Effector CD8-positive, alpha-beta T cell (primary cell): ENCODE measurements at places on chromosomes 12 and 14.
A peak's percentile ranks its signal among the peaks of the same experiment; 100 is the strongest.

DNA sequence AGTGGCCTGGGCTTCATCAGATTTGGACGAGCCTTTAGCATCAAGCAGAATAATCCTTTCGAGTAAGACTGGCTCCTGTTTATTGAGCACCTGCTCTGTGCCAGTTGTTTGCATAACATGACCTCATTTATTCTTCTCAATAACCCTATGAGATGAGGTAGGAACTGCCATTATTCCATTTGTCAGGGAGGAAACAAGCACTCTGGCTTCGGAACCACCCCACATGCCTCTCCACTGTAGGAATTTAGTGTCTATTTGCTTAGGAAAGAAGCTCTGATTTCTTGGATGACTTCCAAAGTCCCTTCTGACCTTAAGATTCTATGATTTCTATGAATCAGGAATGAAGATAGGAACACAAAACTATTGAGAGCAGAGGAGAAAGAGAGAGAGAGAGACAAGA lies 11.0 kb downstream of the SAMD4A start:
- DNase-seq = no peak

- no peak for DNase-seq
Observed at GRCh38 chr14:77599889-77600288, 16.5 kb downstream of the SPTLC2 start.

DNA sequence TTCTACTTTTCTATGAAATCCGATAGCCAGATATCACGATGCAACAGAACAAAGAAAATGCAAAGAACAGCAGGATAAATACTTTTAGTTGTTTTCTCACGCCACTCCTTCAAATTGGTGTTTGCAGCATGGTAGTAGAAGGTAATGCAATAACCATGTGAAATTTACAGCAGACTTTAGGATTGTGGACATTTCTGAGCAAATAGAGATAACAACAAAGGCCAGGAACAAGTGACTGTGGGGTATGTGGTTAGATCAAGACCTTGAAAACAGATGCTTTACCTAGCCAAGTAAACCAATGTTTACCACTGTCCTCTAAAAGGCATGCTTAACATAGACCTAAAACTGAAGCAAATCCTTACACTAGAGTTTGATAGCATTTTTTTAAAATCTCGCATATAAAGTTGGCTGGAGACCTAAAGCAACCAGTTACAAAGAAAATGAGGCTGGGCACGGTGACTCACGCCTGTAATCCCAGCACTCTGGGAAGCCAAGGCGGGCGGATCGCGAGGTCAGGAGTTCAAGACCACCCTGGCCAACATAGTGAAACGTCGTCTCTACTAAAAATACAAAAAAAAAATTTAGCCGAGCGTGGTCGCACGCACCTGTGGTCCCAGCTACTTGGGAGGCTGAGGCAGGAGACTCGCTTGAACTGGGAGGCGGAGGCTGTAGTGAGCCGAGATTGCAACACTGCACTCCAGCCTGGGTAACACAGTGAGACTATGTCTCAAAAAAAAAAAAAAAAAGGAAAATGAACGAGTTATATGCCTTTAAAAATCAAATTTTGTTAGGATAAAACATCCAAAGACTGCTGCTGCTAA lies 123.2 kb upstream of the FOXN3 start:
- no peak for DNase-seq

DNA sequence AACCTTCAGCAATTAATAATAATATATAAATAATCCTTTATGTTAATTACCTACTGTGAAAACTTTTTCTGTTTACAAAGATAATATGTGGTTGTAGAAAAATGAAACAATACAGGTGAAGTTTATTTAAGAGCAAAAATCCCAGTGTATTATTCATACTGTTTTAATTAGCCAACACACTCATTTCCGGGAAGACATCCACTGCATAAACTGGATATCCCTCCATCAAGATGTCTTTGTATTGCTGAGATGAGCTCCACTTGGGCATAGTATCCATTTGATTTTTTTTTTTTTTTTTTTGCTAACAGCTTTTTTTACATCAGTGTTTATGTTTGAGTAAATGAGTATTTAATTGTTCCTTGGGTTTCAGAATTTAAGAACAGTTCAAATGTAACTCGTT lies 13.7 kb upstream of the DERA start:
- DNase-seq = no peak

DNA sequence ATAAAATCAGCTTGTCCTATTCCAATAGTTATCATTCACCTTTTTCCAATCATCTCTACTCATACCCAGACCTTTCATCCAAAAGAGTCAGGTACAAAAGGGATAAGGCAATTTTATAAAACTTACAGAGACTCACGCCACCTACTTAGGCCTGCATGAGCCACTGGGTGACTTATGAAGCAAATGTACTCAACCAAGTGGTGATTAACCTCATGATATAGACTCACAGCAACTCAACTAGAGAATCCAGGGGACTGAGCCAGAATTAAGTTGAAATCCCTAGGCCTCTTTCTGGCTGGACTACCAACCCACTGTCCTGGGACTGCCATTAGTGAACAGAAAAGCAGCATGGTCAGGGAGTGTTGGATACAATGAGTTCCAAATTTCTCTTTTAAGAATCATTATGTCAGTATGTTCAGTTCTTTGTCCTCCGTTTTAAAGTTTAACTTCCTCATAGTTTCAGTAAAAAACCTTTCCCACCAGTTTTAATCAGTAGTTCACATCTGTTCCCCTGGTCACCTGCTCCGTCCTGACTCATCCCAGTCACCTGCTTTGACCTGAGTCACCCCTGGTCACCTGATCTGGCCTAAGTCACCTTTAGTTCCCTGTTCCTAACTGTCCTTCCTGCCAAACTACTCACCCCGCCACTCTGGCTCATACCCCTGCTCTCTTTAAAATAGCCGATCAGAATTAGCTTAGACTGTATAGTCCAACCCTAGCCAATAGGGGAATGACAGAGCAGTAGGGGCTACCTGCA lies 36.8 kb downstream of the SPTSSA start:
- DNase-seq = no peak

DNA sequence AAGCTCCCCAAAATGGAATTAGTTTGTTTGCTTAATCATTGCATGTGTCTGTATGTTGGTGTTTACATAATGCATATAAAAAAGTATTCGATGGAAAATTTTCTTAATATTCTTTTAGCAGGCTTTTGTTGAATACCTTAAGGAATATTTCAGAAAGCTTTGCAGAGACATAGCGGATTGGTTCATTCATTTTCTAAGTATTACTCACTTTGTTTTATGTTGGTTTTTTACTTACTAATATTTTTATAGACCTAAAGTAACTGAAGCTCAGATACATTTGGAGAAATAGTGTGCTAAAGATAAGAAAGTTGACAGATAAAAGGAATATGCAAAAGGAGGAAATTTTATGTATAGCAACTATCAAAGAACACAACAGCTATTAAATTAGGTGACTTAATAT lies 191.0 kb downstream of the ERC1 start:
- DNase-seq = no peak

DNA sequence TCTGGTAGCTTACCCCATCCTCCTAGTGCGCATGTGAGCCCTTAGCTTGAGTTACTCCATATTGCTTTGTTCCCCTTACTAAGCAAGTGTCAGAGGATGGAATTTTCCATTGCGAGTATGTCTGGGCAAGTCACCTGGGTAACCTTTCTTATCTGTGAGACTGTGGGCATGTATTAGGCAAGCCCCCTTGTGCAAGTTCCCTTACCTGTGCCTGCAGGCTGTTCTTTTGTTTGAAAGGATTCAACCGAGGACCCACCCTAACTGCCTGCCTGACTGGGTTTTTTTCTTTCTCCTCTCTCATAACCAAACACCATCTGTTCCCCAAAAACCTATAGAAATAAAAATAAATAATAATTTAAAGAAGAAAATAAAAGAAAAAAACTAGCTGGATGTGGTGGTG lies 22.3 kb upstream of the PPP2R5E start:
- no peak for DNase-seq

DNA sequence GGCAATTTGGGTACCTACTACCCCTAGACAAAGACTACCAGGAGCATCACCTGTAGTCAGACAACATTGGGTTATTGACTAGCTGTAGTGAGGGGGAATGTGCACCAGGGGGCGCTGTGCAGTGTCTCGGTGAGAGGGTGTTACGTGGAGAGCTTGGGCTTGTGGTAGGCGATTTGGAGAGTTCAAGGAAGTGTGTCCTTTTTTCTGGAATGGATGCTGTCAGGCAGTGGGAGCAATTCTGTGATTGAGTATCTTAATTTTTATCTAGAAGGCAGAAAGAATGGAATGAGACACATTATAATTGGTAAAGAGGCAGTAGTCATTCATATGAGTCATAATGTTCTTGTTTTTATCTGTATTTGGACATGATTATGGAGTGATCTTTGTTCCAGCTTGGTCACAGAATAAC lies 187.7 kb downstream of the GALC start:
- DNase-seq = peak; percentile 17

DNA sequence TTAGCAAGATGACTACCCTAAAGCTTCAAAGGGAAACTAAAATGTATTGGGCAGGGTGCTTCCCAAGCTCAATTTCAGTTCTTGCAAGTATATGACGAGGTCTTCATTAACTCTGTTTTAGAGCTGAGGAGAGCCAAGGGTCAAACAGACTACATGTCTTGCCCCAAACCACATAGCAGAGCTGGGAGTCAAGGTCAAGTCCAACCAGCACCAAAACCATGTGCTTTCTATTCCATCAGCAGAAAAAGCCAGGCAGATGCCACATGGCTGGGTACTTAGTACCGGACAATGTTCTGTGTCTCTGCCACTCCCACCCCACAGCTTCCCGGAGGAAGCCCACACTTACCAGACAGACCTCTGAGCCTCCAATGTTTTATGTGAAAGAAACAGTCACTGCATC lies 17.6 kb downstream of the NID2 start:
- DNase-seq = no peak

DNA sequence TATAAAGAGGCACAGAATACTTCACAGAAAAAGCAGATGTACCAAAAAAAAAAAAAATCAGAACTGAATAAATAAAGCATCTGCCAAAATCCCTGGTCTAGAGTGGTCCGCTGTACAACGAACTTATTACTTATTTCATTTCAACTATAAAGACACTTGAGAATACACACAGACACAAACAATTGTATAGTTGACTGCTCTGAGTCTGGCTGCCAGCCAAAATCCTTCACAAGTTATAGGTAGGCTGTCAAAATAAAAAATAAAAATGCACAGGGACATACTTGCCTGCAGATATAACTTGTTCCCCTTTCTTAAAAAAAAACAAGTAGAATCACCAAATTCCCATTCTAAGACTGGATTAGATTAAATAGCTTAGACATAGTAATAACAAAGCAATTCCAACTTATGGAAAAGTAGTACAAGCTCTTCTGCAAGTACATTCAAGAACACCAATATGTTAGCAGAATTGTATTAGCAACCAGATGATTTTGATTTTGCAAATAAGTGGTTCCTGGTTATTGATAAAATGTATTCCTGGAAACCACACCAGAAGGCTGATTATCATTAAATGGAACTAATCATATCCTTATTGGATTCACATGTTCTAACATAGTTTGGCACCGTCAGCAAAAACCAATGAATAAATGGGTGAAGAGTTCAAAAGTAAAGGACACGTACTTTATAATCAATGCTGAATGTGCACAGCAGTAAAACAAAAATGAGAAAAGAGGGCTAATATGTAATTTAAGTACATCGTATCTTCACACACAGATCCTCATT lies 248.5 kb downstream of the NELL2 start:
- DNase-seq = no peak

GRCh38 chr12:20507711-20508110 lies 139.4 kb downstream of the PDE3A start:
- DNase-seq = no peak
